ENCODE measurements at places on chromosomes 7 and 10.

- peak; percentile 21 for DNase-seq
Measured at GRCh38 chr10:126421756-126422256, 33.5 kb upstream of the ADAM12 start.

DNA sequence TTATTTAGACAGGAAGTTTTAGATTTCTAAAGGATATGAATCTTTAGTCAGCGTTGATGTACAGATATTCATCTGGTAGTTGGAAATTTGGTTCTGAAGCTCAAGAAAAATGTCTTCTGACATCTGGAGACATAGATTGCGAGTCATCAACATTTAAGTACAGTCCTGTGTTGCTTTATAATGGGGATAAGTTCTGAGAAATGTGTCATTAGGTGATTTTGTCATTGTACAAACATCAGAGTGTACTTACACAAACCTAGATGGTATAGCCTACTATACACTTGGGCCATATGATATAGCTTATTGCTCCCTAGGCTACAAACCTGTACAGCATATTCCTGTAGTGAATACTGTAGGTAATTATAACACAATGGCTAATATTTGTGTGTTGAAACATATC, 49.6 kb upstream of the UBN2 start:
- DNase-seq: no peak

- no peak for DNase-seq
Measured at GRCh38 chr7:92668564-92668963, 78.4 kb upstream of the FAM133B start.

- no peak for DNase-seq
Measured at GRCh38 chr7:27945058-27945795, 205.3 kb downstream of the TAX1BP1 start.

- peak; percentile 65 for DNase-seq
Measured at GRCh38 chr7:140646931-140647647, 6.5 kb upstream of the DENND2A start.

DNA sequence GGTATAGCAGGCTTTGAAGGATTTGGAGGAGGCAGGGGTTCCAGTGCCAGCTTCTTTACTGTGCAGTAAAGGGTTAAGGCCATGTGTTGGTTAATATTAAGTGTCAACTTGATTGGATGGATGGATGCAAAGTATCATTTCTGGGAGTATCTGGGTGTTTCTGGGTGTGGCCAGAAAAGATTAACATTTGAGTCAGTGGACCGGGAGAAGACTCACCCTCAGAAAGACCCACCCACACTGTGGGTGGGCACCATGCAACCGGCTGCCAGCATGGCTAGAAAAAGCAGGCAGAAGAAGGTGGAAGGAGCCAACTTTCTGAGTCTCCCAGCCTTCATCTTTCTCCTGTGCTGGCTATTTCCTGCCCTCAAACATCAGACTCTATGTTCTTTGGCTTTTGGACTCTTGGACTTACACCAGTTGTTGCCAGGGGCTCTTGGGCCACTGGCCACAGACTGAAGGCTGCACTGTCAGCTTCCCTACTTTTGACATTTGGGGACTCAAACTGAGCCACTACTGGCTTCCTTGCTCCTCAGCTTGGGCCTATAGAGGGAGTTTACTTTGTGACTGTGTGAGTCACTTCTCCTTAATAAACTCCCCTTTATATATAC, 6.8 kb upstream of the TRUB1 start:
- DNase-seq: no peak

GRCh38 chr7:138350701-138351357, 109.2 kb upstream of the TRIM24 start:
- no peak for DNase-seq

DNA sequence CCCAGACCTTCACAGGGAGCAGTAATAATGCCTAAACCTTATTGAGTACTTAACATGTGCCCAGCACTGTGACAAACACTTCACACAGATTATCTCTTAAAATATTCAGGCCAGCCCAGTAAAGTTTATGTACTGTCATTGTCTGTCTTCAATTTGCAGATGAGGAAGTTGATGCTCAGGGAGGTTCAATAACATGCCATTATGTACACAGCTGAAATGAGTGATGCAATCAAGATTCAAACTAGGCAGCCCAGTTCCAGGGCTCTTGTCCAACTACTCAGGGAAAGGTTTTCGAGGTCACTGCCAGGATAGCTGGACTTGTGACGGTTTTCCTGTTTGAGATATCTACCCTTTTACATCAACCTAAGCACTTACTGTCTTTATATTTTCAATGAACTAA, 56.1 kb downstream of the AUTS2 start:
- no peak for DNase-seq

DNA sequence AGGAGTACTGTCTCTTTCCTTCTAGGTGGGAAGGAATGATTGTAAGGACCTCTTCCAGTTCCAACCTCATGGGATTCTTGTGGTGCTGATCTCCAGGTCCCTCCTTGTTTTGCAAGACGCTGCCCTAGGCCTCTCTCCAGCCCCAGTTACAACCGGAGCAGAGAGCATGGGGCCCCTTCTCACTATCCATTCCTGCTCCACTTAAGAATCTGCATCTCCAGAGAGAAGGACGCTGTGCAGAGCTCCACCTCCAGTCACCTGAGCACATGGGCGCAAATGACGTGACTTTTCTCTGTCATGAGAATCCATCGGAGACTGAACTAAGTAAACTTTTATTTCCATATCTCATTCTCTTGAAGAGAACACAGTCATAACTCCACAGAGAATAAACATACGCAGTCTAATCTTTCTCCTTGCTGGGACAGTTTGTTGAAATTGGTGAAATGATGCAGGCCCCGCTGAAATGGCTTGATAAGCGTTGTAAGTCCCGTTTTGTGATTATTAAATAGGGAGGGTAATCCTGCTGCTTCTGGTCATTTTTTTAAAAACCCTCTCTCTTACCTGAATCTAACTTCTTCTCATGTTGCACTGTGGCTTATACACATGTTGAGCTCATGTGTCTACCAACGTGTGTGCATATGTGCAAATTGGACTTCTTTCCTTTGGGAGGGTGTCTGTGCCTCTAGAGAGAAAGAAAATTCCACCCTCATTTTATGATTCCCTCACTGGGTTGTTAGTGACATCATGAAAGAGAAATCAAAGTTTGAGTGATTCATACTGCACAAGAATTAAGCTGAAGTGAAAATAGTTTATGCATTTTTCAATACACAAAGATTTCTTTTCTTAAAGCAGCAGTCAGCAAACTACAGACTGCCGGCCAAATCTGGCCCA, 133.2 kb upstream of the TBX20 start:
- DNase-seq: no peak

DNA sequence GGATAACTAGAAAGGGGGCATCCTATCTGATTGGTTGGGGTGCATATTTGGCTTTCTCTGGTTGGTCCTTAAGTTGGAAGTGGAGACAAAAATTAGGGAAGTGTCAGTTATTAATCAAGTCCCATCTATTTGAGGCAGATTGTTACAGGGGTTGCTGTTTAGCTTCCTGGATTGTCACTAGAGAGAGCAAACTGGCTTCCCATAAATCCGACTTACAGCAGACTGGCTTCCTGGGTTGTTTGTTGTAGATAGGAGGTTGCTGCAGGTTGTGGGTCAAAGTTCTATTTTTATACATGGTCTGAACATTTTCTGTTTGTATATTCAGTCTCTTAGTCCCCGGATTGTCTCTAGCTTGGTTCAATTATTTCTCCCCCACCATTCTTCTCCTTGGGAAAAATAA, 106.1 kb upstream of the HABP2 start:
- DNase-seq: no peak

DNA sequence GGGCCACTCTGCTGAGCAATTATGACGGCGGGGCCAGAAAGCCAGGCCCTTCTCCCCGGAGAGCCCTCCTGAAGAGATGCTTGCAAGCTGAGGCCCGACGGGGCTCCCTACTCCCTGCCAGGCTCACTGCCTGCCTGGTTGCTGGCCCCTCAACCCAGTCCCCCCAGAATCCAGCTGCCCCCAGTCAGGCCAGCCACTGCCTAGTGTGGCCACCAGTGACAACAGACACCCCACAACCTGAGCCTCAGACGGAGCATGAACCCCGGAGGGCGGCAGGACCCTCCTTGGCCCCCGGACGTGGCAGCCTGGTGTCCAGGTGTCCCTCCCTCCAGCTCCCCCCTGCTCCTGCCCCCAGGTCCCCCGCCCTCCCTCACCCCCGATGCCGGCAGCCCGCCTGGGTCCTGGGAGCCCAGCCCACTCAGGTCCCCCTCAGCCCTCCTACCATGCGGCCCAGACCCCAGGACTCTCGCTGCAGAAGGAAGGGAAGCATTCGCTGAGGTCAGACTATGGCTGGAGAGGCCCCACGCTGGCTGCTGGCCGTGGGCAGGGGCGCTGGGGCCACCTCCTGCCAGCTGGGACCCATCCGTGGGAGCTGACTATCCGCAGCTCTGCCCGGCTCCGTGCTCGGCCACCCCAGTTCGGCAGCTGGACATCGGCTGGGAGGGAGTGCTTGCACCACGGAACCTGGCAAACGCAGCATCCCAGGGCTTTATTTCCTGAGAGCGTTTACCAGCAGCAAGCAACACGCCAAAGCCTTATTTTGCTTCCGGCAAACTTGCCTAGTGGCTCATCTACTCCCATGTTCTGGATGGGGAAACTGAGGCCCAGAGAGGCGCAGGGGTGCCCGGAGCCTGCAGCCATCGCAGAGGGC, 89.8 kb downstream of the UNCX start:
- DNase-seq: no peak

DNA sequence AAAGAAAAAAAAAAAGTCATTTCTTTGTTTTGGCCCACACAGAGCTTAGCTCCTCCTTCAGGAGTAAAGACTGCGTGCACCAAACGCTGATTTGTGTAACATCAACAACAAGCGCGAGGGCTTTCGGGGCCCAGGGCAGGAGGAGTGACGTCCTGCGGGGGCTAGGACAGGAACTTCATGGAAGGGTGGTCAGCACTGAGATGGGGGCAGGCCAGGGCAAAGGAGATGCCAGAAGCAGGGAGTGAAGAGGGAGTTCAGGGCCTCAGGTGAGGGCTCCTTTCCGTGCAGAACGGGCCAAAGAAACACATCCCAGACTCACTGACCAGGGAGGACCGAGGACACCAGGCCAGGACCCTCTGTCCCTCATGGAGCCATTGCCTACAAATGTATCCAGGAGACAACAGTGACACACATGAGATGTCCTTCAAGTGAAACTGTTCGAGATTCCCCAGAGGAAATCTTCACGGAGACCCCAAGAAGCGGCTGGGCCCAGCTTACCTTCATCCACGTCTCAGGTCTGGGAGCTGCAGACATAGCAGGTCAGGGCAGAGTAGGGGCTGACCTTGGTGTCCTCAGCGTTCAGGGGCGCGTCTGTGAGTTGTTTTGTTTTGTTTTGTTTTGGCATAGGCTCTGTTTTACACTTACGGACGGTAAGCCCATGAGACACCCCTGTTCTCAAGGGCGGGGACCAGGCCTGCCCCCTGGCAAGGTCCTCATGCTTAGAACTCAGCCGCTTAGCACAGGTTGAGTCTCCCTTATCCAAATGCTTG, 30.4 kb upstream of the SHH start:
- DNase-seq: no peak

GRCh38 chr10:103153302-103154197, 39.5 kb downstream of the NT5C2 start:
- no peak for DNase-seq

DNA sequence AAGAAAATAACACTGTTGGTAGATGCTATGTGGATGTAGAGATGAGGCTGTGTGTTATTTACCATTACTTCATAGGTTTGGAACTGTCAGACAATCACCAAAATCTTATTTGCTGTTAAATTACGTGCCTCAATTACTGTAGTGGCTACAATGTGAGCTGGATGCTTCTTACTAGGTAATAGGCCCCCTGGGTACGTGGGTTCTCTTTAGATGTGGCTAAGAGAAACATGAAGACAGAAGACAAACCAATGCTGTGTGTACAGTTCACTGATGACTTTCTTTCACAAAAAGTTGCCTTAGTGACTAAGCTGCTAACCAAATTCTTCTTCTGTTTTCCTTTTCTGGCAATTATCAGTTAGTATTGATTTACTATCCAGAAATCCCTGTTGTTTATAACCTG, 144.6 kb downstream of the SEMA3E start:
- DNase-seq: no peak

DNA sequence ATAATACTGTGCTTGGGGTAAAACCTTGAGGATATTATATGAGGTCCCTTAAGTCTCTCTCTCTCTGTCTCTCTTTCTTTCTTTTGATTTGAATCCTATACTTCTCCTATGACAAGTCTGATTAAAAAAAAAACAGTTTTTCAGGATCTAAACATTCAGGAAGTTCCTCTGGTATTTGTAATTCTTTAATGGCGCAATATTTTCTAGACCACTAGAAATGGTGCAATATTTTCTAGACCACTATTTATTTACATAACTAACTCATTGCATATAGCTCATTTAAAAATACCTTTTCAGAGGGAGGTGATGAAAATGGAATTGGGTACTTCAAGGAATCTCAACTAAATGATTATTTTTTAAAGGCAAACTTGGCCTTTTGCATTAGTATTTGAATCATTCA, 1235.3 kb downstream of the GATA3 start:
- DNase-seq: no peak

DNA sequence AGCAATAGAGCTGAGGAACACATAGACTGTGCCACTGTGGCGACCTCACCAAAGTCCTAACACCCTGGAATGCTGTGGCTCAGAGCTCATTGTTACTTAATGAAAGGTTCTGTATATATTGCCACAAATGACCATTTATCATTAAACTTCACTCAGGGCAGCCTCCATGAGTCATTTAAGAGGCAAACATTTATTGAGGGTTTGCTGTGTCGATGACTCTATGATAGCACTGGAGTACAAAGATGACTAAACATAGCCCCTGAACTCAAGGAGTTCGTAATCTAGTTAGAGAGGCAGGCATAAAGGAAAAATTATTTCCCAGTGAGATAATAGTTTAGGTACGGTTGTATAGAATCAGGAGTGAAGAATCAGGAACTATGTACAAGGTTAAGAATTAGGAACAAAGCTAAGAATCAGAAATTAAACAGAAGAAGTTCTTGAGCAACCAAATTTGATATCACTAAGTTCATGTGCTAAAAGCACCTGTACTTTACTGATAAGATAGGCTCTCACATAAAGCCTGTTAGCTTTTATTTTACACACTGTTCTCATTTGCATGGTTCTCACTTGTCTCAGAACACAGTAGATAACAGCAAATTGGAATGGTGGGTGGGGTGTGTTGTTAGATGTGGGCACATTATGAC, 7.9 kb downstream of the ENTPD7 start:
- peak; percentile 38 for DNase-seq

GRCh38 chr7:156063241-156063810, 251.1 kb upstream of the SHH start:
- no peak for DNase-seq

DNA sequence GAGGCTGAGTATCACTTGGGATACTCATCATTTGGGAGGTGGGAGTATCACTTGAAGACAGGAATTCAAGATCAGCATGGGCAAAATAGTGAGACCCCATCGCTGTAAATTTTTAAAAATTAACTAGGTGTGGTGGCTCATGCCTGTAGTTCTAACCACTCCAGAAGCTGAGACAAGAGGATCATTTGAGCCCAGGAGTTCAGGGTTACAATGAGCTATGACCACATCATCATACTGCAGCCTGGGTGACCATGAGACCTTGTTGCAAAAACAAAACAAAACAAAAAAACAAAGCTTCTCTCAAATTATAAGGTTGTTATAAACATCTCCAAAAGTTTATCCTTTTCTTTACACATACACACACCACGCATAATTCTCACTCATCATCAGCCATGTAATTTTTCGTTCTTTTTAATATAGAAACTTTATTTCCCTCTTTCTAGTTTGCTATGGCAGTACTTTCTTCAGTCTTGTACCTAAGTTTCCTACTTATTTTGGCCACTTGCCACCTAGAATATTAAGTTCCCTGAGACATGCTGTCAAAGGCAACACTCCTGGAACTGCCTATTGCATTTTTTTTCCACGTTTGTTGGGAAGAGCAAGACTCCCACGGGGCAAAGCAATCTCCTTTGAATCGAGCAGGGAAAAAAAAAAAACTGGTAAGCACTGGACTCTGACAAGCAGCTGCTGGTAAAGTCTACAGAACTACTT, 37.1 kb downstream of the SKIDA1 start:
- DNase-seq: no peak
